ENCODE measurements at places on chromosomes 6 and 20.

DNA sequence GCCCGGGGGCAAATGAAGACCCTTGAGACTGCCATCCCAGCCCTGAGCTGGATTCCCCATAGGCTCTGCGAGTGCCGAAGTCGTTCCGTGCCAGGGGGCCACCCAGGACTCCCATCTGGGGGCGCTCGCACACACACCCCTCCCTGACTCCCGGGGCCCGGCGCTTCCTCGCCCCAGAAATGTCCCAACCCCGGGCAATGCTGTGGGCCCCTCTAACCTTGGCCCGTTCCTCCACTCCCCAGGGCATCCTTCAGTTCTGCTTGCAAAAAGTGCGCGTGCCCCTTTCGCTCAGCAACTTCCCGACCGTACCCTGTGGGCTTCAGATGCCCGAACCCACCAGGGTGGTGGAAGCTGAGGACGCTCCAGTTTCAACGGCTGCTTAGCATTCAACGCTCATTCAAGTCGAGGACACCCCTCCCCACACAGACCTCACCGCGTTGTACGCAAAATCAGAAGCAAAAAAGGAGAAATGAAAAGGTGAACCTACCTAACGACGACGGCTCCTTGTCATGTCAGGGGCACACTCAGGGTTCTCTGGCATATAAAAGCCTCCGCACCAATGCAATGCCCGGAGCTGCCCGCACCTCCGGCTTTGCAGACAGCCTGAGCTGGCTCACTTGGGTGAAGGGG lies 25.3 kb downstream of the RIPOR2 start:
- DNase-seq = no peak

- no peak for DNase-seq
Measured at GRCh38 chr6:112503091-112503596, 156.0 kb downstream of the RFPL4B start.

- no peak for DNase-seq
Measured at GRCh38 chr6:150336299-150336698, 32.5 kb upstream of the IYD start.

- DNase-seq = no peak
Measured at GRCh38 chr6:111406200-111406721, 76.8 kb downstream of the REV3L start.

GRCh38 chr20:56925082-56925830 lies 296.1 kb downstream of the TFAP2C start:
- DNase-seq = no peak

DNA sequence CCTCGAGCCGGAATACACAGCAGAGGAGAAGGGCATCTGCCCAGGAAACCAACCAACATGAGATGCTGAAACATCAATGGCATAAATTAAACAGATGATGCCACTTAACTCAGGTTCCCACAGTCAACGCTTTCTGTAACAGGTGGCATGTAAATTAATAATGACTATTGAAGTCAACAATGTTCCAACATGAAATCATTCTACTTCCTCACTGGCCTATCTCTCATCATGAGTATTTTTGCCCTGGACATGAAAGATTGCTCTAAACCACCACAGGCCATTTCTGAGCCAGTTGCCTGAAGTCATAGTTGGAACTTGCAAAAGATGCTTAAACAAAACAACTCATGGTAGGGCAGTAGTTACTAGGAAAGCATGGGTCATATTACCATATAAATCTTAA lies 397.9 kb upstream of the JARID2 start:
- no peak for DNase-seq

DNA sequence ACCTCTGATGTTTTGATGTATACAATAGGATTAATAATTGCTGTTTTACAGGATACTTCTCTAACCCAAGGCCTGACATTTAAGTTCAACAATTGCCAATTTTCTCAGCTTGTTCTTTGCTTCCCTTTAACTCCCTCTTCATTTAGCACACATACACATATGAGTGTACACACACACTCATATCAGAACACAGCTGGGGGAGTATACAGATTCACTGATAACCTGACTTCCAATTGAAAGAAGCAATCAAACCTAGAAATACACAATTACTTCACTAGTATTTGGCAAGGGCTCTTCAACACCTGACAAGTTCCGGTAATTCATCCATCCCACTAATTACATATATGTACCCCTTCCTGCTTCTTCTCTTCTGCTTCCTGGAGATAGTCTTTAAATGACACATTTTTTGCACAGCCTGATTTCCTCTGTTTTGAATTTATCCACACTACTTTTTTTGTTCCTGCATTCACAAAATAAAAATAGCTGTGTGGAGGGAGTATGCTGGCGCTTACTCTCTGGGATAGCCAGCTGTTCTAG lies 11.2 kb downstream of the UST start:
- no peak for DNase-seq

DNA sequence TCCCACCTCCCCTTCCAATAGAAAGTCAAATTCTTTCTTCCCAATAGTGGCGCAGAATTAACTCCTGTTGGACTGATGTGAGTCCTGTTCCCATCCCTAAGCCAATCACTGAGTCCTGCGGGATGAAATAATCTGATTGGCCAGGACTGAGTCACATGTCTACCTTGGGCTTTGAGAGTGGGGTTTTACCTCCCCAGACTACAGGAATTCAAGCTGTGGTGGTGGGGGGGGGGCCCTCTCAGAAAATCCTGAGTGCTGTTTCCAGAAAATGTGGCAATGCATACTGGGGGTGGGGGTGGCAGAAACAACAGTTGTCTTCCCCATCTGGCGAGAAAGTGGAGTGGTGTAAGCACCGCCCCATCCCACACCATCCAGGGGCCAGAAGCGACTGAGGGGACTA lies 65.7 kb downstream of the CTCFL start:
- no peak for DNase-seq

- no peak for DNase-seq
Measured at GRCh38 chr20:34570859-34571306, 12.4 kb downstream of the MAP1LC3A start.

GRCh38 chr6:145323646-145324045 lies 411.7 kb downstream of the EPM2A start:
- no peak for DNase-seq

DNA sequence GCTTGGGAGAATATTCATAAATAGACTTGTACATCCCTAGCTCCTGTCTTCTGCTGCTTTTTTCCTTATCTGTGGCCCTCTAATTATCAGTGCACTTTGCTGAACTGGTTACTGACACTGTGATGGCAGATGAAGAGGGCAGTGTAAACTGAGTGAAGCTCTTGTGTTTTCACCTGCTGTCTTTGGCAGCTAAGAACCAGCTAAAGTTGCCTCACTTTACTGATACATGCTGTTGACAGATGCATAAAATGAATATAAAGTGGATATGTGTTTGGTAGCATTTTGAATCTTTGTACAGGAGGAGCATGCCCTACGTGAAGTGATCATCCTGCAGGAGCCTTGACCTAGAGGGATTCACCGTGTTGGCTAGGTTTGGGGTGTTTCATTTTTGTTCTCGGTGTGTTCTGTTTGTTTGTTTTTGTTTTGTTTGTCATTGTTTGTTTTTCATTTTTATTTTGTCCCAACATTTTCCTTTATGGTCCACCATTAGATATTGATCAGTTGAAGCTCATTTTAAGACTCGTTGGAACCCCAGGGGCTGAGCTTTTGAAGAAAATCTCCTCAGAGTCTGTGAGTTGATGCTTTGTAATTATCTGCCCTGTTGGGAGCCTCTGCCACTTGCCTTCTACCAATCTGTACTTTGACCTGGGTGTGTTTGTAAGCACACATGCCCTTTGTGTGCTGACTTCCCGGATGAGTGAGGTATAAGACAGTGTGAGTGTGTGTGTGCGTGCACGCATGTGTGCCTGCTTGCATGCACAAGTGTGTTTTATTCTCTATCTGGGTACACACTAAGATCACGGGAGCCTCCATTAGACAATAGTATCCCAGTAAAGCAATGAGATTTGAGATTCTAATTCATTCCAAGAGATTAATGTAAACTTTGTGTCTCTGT lies 34.6 kb upstream of the MAPK13 start:
- no peak for DNase-seq

DNA sequence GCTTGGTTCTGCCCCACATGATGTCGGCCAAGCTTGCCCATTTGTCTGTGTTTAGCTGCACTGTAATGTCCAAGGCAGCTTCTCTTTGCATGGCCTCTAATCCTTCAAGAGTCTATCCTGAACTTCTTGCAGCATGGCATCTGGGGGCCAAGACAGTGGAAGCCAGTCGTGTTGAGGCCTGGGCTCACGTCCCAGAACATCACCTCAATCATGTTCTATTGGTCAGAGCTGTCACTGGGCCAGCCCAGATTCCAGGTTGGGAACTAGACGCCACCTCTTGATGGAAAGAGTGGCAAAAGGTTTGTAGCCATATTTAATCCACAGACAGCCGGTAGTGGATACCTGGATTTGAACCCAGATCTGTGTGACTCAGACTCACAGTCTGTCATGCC lies 25.3 kb downstream of the PPARD start:
- DNase-seq = no peak

- no peak for DNase-seq
Measured at GRCh38 chr6:44201200-44201599, 15.5 kb upstream of the MYMX start.

DNA sequence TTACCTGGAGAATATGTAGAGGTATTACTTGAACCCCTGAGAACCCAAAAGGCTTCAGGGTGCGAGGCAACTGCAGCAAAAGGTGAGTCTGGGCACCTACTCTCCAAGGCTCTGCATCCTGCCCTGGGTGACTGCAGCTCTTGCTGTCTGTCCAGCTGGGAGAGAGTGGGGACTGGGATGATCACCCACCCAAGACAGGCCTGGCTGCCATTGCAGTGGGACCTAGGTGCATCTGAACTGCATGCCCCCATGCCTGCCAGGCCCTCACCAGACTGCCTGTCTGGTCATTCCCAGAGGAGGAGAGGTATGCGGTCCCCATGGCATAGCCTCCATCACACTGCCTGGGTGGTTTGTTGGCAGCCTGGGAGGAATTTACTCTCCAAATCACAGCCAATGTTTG lies 563.9 kb downstream of the TFAP2A start:
- no peak for DNase-seq

DNA sequence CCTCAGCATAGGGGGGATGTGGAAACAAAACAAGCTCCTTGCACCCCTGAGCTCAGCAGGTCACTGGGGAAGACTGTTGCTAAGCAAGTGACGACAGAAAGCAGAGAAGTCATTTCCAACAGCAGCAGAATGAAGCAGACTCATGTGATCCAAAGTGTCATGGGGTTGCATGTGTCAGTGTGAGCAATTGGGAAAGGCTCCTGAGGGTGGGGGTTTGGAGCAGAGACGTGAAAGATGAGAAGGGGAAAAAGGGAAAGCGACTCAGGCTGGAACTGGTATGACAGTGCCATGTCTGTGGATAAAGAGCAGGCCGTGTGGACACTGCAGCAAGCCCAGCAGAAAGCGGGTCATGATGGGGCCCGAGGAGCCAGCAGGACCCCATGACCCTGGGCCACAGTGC lies 363.9 kb downstream of the PREX1 start:
- no peak for DNase-seq

- DNase-seq = no peak
Measured at GRCh38 chr20:42010090-42010489, 391.9 kb upstream of the CHD6 start.

GRCh38 chr20:47317127-47317895 lies 39.2 kb downstream of the ZMYND8 start:
- DNase-seq = no peak

- DNase-seq = no peak
Measured at GRCh38 chr6:5537967-5538366, 276.7 kb downstream of the FARS2 start.

DNA sequence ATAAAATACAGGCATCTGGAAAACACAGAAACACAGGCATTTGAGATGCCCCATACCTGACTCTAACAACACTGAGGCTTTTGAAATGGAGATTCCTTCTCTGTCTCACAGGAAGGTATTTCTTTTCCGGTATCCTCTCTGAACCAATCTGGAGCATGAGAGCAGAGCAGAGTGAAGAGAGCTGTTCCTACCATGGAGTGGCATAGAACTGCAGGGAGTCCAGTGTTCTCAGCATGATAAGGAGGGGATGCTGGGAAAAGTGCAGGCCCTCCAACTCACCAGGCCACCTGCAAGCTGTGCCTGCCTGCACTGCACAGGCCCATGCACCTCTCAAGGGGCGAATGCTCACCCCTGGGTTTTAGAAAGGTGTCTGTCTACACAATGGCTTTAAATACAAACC lies 89.2 kb downstream of the FOXA2 start:
- DNase-seq = no peak

DNA sequence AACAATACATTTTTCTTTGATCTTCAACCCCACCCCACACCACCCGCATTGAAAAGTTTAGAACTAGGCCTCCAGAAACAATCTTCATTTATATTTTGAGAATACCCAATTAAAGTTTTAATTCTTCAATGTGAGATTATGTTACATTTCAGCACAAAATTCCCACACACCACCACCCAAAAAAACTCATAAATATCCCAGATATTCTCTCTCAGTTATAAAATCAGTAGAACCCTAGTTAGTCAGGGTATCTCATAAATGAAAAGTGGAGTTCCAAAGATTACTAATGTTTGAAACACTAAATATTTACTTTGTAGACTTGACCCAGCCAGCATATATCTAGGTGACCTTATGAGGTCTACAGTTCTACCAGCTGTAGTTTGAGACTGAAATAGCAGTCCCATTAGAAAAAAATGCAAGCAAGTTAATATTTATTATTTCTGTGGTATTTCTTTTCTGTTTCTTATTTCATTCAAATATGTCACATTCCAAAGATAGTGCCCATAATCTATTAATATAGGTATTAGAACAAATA lies 371.0 kb downstream of the TENT5A start:
- DNase-seq = no peak

DNA sequence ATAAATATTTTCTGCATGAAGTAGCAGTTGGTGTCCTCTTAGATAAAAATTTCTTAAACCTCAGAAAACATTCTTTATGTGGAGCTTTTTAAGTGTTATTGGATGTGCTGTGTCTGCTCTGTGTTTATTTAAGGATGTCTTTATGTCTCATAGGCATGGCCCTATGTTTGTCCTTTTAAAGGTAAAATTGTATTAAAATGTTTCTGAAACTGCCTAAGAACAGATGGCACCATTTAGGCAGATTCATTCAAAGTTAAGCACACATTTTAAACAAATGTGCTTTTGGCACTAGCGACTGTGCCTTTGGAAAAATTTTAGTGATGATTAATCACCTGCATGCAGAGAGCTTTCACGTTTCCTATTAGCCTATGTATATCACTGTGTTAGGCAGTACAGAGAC lies 125.2 kb downstream of the KIF6 start:
- no peak for DNase-seq

DNA sequence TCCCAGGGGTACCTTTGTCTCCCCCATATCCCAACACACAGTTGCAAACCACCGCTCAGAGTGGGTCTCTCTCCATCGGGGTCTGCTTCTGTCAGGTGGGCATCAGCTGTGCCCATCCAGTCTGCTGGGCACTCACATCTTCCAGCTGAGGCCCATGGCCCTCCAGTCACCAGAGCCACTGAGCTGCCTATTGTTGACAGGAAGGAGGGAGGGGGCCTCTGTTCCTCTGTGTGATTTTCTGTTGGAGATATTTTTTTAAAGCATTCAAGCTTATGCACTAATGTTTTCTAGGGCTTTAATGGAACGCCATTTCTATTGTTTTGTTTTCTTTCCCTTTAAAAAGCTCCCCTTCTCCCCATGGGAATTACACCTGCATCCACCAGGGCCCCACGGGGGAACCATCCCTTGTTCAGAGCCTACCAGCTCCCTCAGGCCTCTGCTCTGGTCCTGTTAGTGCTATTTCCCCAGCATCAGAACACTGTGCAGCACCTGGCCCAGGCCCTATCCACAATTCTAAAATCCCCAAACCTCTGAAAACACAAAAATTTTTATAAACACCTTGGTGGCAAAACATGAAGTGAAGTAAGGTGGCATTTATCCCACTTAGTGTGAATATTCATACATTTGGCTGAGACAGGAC lies 326.2 kb downstream of the CD83 start:
- no peak for DNase-seq

Data from cortex of kidney (tissue), 1 donor.